Subcutaneous adipose tissue (tissue), 4 donors: ENCODE measurements at places on chromosomes 3 and 15. TPM values are rescaled to one million over a fixed set of nuclear protein-coding genes. Genes with fewer than 3 reads are reported as not detected.

The CD86 gene
- 7.0 TPM for total RNA-seq

The CALML4 gene
- total RNA-seq: 5.5 TPM

The SERPINI1 gene
- total RNA-seq: 2.8 TPM

The SLC22A14 gene
- total RNA-seq: not detected

The ZMAT3 gene
- 11.9 TPM for total RNA-seq

The MORC1 gene
- total RNA-seq: not detected

The TRH gene
- not detected for total RNA-seq

The CHL1 gene
- 173 TPM for total RNA-seq

The CCR3 gene
- not detected for total RNA-seq

The SLC9C1 gene
- total RNA-seq: 0.17 TPM

The P2RY14 gene
- 10.1 TPM for total RNA-seq

The GREM1 gene
- total RNA-seq: 1.1 TPM

The GOLGA6C gene
- total RNA-seq: not detected

The CLDN18 gene
- not detected for total RNA-seq

The ALPK3 gene
- 3.3 TPM for total RNA-seq

The PLCB2 gene
- 69.7 TPM for total RNA-seq

The CMTM8 gene
- 4.6 TPM for total RNA-seq

The EHHADH gene
- 12.7 TPM for total RNA-seq

The MKRN2 gene
- total RNA-seq: 31.3 TPM

The WDR93 gene
- total RNA-seq: 0.57 TPM

The ANKRD63 gene
- total RNA-seq: not detected

The ARHGEF26 gene
- 27.0 TPM for total RNA-seq

The CNOT10 gene
- total RNA-seq: 22.6 TPM

The SLC2A2 gene
- total RNA-seq: not detected

The TF gene
- total RNA-seq: 154 TPM

The CDCP1 gene
- total RNA-seq: 0.19 TPM
